ENCODE measurements at places on chromosomes 4 and X.
A peak's percentile ranks its signal among the peaks of the same experiment; 100 is the strongest.

GRCh38 chrX:39438603-39439602 is 637.6 kb downstream of the MID1IP1 start:
- DNase-seq = no peak

DNA sequence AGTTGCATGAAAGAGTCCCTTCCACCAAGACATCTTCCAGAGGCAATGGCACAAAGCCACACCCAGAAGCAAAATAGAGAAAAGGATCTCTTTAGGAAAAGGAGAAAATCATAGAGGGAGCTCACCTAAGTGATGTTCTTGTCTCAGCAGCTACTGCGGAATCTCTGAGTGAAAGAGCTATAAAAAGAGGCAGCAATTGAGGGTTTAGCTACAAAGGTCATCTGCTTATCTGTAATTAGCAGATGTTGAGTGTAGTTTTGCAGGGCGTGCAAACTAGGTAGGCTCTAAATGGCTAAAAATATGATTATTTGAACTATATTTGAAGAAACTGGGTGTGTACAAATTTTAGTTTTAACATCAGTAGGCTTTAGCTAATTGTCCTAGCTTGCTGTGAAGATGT is 276.0 kb downstream of the HS3ST1 start:
- DNase-seq = no peak

DNA sequence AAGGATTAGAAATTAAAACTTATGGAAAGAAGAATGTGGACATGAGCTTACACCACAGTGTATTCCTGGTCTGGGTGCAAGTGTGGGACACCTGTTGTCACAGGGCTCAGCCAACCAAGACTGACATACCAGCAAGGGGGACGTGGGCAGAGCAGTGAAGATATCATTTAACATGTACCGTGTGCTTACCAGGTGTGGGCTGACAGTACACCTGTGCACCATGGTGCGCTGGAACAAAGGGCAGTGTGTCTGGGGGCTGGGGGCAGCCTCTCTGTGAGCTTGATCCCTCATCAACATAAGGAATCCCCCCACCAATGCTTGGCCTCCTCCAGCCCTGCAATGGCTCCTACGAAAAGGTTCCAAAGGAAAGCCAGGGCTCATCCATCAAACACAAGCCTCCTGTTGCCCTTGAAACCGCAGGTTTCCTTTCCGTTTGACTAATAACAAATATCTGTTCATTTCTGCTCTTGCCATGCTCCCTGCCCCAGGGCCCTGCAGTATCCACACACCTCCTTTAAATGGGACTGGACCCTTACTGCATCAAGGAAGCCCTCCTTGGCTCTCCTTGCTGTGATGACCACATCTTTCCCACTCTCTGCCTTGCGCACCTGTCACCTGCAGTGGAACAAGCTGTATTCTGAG is 16.7 kb downstream of the EVC2 start:
- no peak for DNase-seq

- no peak for DNase-seq
These were observed 278.2 kb upstream of the GATB start for GRCh38 chr4:152039023-152039481.

DNA sequence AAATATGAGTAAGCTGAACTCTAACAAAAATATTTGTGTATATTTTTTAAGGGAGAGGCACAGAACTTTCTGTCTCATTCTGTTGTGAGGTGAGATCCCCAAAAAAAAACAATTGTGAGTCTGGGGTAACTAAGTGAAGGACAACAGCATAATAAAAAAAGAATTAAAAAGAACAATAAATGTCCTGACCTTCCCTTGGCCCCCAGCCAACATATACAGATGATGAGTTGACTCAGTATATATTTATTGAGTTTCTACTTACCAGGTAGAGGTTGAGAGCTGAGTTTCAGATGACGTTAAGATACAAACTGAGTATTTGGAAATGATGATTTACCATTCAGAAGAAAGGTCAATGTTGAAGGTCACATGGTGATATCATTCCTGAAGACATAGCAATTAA is 239.5 kb downstream of the KCNIP4 start:
- DNase-seq = no peak

DNA sequence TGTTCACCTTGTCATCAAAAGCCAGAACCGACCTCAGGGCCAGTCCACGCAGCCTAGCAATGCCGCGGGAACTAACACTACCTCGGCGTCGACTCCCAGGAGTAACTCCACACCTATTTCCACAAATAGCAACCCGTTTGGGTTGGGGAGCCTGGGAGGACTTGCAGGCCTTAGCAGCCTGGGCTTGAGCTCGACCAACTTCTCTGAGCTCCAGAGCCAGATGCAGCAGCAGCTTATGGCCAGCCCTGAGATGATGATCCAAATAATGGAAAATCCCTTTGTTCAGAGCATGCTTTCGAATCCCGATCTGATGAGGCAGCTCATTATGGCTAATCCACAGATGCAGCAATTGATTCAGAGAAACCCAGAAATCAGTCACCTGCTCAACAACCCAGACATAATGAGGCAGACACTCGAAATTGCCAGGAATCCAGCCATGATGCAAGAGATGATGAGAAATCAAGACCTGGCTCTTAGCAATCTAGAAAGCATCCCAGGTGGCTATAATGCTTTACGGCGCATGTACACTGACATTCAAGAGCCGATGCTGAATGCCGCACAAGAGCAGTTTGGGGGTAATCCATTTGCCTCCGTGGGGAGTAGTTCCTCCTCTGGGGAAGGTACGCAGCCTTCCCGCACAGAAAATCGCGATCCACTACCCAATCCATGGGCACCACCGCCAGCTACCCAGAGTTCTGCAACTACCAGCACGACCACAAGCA is 898 bp downstream of the UBQLN2 start:
- DNase-seq = peak; percentile 62
